ENCODE measurements at places on chromosomes 7 and 10.

DNA sequence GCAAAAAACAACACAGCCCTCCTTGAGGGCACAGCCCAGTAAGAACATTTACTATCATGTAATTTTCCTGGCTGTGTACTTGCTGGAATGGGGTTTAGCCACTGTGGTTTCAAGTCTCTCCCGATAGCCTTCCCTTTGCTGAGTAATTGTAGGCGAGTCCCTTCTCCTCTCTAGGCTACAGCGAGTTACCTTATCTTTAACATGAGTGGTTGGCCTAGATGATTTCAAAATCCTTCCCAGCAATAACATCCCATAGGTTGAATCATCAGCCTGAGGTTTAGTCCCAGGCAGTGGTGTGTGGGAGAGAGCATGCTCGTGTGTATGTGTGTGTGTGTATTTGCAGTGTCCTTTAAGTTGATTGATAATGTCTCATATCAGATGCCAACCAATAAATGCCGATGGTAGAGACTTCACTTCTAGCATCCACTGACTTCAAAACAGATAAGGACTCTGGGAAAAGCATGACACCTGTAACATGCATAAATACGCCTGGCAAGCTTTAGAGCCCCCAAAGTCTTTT lies 142.9 kb upstream of the ZMIZ1 start:
- DNase-seq = no peak

DNA sequence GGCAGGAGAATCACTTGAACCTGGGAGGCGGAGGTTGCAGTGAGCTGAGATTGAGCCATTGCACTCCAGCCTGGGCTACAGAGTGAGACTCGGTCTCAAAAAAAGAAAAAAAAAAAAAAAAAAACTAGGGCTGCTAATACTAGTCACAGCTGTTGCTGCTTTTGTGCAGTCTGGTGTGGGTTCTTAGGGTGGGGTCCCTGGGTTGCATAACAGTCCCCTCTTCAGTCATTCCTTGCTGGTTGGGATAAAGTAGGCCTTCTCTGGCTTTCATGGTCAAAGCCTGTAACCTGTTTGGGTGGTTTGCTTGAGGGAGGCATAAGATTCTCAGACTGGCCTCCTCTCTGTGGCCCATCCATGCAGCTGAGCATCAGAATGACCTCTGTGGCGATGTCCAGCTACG lies 14.1 kb downstream of the SSMEM1 start:
- no peak for DNase-seq

DNA sequence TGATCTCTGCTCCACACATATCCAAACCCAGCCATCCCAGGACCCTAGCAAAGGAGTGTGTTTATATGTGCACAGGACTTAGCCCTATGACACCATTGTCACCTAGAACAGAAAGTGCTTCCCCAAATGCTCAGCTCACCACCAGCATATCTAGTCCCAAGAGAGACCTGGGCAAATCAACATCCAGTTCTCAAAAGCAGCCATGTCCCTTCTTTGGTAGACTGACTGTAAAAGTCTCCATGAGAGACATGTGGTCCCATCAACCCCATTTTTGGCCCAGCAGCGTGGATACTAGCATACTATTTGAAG lies 20.9 kb upstream of the ARHGAP22 start:
- DNase-seq = no peak

GRCh38 chr10:131997366-131998049 lies 15.8 kb upstream of the BNIP3 start:
- DNase-seq = no peak

DNA sequence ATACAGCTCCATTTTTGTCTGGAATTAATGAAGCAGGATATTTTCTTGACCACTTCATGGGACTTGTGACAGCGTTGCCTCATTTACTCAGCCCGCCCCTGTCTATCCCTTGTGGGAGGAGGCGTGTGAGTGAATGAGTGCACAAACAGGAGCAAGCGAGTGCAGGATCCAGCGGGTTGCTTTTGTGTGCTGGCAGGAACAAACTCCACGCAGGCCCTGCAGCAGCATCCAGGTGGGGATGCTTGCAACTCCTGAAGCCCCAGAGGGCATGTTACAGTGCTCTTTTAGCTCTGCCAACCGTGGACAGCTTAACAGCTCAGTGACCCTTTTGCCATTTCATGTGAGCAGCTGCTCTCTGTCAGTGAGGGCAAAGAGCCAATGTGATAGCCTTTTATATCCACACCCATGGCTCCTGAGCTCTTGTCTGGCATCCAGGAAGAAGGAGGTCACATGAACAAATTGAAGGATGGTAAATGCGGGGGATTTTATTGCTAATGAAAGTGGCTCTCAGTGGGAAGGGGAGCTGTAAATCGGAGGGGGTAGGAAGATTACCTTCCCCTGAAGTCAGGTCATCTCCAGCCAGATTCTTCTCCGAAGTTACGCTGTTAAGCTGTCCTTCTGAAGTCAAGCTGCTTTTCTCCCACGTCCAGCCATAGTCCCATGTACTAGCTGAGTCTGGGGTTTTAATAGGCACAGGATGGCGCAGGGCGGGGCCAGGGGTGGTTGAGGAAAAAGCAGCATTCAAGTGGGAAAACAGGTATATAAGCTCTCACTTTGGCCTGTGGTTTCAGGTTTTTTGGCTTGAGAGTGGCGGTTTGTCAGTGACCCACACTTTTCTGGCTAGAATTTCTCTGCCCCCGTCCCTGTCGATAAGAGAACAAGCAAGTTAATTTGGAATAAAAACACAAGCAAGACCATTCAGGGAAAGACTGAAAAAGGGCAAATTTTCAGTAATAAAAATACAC lies 714.7 kb upstream of the MBL2 start:
- DNase-seq = no peak

DNA sequence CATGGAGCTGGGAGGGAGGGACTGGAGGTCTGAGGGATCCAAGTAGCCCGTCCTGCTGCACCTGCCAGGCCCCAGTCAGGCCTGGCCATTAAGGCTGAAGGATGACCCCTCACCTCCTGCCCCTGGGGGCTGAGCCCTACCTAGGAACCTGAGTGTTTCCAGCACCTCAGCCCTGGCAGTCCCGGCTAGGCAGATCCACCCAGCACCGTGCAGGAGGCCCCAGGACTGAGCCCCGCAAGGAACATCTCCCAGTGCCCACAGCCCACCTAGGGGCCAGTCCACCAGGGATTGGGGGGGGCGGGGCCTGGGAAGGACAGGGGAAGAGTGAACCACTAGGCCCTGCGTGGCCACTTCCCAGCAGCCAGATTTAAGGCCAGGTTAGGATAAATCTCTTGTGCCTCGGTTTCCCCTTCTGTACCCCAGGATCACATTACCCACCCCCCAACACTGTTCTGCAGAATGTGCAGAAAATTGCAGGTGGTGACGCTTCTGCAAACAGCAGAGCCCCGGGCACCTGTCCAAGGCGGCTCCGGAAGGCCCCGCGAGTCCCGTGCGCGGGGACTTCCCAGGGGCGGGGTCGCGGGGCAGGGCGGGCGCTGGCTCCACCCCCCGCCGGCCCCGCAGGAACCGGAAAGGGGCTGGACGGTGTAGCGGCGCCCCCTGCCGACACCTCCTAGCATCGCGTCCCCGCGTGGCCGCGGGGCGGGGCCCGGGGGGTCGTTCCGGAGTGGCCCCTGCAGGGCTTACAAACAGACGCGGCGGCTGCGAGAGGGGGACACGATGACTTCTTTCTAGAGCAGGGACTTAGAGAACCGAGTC lies 55.9 kb downstream of the PWWP2B start:
- DNase-seq = peak; percentile 77

DNA sequence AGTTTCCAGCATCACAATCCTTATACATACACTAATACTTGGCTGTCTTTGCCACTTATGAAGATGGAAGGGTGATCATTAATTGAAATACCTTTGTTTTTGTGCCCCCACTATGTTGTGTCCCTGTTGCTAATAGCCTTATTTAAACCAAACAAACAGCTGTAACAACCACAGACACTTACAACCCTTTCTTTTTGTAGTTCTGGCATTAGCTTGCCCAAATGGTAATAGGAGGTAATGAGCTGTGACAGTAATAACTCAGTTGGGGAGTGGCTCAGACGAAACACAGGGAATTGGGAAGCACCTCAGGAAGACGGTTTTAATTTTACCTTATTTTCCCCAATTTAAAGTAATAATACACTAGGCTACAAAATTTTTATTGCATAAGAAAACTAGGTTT lies 83.4 kb downstream of the MDFIC start:
- no peak for DNase-seq

GRCh38 chr7:50303335-50304128 lies 984 bp upstream of the IKZF1 start:
- DNase-seq = no peak

DNA sequence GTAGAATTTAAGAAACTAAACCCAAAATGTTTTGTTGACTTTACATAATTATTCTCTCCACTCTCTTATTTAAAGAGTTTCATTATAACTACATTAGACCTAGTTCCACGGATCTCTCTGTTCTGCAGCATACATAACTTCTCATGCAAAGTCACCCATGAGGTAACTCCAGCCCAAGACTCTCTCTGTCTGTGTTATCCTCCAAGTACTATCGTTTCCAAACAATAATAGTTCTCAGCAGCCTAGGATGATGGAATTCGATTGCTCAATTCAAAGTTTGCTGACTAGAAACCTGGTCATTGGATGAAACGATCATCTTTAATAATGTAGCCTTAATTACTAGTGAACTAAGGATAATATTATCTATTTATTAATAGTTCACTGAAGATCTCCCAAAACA lies 203.1 kb upstream of the PTN start:
- DNase-seq = no peak
